Glutamatergic neuron (in vitro differentiated cells): ENCODE measurements at places on chromosomes 1 and 21.

DNA sequence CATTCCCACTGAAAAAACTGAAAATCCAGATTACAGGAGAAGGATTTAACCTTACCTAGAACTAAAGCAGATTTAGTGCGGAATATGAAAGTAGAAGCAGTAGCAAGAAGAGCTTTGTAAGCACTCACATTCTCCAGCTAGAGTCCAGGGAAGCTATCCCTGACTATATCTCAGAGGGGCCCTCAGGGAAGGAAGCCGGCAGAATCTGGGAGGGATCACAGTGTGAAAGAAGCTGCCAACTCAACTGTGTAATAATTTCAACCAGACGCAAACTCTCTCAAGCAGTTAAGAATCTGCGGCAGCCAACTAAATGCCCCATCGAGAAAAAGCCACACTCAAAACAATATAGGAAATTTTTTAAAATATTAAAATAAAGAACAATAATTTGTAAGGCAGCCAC, 163.8 kb downstream of the EIF4G3 start:
- no peak for DNase-seq

DNA sequence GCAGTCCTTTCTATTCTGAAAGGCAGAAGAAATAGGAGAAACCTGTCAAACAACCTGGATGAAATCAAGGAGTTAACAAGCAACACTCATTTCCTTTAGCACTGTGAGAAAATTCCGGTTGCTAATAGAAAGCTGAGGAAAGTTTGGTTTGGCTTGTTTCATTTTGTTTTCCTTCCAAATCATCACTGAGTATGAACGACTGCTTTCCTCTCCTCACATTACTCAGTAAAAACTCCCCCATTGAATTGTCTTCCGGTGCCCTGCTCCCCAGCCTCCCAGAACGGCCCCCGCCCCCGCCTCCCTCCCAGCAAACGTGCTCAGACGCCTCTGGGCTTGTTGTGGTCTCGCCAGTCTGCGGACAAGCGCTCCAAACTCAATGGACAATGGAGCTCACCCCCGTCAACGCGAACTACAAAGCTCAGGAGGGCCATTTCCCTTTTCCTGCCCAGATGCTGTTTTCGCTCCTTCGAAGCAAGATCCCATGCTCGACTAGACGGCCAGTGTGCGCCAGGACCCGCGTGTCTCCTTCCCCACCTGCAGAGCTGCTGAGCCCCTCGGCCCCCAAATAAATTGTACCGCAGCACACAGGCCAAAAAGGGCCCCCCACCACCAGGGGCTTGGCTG, 747 bp downstream of the STX6 start:
- DNase-seq, result peak; percentile 64

DNA sequence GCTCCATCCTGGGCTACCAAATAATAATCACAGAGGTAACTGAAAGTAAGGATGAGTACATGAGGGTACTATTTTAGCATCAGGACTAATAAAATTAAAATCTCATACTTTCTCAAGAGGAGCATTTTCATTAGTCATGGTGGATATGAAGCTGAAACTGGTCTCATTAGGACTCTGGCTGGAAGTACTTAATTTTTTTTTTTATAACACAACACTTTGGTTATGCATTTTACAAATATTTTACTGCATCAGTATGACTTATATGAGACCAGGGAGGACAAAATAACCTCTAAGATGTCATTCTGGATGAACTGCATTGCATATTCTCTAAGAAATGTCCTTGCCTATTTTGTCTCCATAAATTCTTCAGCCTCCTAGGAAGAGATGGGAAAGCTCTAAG, 290.9 kb downstream of the HLX start:
- DNase-seq, result no peak

DNA sequence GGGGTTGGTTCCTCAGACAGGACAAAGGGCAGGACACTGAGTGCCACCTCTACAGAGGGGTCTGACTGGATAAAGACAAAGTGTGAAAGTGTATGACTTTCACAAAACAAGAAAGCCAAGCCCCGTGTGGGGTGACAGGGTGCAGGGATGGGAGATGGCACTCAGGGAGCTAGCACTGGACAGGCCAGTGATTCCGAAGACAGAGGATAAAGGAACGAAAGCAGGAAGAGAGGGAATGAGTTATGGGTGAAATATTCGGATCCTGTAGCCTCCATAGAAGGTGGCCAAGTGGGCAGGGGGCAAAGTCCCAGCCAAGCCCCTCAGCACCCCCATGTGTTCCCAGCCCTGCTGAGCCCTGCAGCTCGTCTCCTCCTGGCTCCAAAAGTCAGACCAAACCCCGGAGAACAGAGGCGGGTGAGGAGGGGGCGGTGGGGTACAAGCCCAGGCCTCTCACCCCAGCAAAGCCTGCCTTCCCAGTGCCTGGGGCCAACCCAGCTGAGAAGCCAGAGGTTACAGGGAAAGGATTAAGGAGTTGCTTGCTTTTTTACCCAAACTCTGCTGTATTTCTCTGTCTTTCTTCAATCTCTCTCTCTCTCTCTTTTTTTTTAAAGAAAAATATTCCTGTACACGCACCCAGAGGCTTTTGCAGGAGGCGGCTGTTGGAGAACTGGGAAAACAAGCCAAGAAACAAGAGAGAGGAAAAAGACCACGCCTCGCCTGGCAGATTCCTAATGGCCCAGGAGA, 14.0 kb upstream of the WASF2 start:
- DNase-seq, result no peak

- DNase-seq, result no peak
These were observed 16.7 kb downstream of the RGS4 start for GRCh38 chr1:163085904-163086268.

GRCh38 chr1:56068908-56069307, 510.5 kb downstream of the PLPP3 start:
- no peak for DNase-seq
